GM04504 (cell line): ENCODE measurements at places on chromosomes 5 and 9.

DNA sequence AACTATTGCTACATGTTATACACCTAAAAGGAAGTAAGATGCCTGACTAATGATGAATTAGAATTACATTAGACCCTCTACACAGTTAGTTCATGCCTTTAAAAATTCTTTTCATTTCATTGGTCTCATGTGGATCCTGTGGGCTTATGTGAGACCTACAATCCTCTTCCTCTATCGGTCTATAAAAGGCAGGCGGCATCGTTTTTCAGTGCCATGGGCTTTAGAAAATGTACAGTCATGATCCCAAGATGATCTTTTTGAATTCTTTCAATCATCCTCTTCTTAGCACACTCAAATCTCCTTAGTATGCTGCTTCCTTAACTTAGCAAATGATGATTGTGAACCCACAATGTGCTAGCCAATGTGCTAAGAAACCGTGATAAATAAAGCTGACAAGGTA, 193.9 kb downstream of the ZNF608 start:
- DNase-seq: no peak

DNA sequence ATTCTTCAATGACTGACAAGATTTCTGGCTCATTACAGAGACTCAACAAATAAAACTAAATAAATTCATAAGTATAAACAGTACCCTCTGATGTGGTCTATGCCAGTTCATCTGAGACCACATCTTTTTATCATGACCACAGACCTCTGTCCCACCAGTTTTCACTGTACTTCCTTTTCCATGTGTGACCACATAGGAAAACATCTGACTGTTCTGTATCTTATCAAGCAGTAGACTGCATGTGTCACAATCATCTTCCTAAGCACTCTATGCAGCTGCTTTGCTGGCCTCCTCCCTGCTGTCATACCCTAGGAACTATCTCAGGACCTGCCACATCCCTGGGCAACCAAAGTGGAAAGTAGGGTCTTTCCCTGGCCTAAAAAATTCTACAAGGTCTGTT, 205.0 kb upstream of the ZNF462 start:
- no peak for DNase-seq

GRCh38 chr9:87122947-87123685, 175.8 kb upstream of the GAS1 start:
- DNase-seq: peak; percentile 64

- DNase-seq: no peak
These were observed 36.0 kb downstream of the PRDM6 start for GRCh38 chr5:123124859-123125595.

DNA sequence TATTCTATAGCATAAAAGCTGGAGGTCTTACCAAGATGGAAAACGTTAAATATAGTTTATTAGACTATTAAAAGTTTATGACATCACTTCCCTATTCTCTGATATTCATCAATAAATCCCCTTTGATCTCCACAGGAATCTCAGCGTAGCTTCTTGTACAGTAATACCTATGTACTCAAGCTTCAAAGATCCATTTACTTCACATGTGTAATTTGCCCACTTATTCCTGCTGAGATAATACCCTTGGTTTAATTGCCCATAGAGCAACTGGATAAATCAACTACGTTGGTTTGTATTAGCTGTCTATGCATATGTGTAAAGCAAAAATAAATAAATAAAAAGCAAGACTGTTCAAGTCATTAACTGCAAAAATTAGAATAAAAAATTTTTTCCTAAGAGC, 219.7 kb downstream of the EFNA5 start:
- no peak for DNase-seq

- DNase-seq: no peak
These were observed 146.3 kb upstream of the FSTL4 start for GRCh38 chr5:133758641-133759040.

DNA sequence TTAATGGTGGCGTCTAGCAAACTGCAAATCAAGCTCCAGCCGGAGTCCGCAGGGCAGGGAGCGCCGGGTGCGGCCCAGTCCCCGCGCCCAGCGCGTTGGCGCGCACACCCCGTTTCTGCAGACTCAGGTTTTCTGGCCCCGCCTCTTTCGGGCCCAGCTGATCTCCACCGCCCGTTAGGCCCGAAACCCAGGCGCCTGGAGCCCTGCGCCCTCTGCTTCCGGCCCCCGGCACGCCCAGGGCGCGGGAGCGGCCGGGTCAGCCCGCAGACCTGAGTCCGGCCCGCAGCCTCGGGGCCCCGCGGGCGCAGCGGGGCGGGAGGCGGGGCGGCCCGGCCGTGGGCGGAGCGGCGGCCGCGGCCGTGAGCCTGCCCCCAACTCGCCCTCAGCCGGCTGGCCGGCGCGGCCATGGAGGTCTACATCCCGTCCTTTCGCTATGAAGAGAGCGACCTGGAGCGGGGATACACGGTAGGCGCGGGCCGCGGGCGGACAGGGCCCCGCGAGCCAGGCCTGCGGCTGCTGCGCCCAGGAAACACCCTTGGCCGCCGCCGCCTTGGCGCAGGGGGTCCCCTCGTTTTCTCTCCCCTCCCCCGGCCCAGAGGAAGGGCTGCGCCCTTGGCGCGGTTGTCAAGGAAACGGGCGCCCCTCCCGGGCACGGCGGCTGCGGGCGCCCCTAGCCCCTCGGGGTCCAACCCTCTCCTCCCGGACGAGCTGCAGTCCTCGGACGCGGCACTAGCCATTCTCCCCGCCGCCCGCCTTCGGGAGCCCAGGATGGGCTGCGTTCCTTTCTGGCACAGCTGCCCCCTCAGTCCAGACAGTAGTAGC, at the start of gene SNX24:
TSS of gene SNX24 (plus strand) at position 385 of the 822 bp plus-strand sequence. CDS start at position 406, 21 bp downstream.
- DNase-seq: peak; percentile 39

DNA sequence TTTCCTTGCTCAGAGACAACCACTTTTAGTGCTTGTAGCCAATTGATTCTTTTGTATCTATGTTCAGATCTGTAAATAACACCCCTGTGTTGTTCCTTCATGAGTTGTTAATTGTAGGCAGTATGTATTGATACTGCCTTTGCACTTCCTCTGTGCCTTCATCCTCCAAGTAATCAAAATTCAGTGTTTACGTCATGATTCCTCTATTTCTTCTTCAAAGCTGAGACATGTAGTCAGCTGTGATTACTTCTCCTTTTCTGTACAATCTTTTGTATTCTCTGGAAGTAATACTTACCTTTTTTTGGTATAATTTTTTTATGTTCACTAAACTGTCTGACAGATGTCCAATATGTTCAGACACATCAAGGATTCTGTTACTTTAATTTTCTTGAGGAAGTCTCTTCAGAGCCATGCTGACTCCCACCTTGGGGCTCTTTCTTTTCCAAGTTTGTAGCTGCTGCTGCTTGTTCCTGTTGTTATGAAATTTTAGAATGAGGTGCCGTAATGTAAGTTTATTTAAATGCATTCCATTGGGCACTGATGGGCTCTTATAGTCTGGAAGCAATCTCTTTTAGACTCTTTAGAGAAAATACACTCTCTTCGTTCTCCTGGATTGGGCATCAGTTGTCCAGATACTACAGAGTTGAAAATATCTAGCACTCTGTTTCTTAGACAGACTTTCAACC, 30.5 kb upstream of the LRRC70 start:
- DNase-seq: no peak

GRCh38 chr5:109688630-109688969, 1.1 kb upstream of the MAN2A1 start:
- no peak for DNase-seq

GRCh38 chr9:37632479-37632878, 18.3 kb upstream of the FRMPD1 start:
- DNase-seq: no peak

GRCh38 chr5:7916171-7916804, 47.3 kb downstream of the MTRR start:
- DNase-seq: no peak

GRCh38 chr5:172885597-172886340, 51.7 kb downstream of the ERGIC1 start:
- DNase-seq: no peak

DNA sequence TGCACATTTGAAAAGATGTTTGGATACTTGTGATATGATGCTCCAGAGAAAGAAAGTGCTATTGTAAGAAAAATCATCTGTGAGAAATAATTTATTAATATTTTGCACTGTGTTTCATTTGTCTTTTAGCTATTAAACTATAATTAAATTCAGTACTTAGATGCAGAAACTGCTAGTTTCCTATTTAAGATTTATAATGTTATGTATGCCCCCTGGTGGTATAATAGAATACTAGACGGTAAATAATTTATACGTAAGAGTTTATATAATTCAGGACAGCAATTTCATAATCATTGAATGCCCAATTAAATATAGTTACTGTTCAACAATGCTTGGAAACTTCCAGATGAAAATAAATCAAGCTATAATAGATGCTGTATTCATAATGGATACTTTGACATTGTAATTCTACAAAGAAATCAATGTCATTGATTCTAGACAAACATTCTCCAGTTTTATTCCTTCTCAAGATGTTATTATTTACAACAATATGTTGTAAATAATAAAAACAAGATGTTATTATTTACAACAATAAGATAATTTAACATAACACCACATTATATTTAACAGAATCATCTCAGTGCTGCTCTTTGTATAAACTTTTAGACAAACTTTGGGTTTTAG, 101.0 kb downstream of the TMEM232 start:
- peak; percentile 15 for DNase-seq

- DNase-seq: no peak
These were observed 429.7 kb upstream of the KLF4 start for GRCh38 chr9:107919263-107919662.

DNA sequence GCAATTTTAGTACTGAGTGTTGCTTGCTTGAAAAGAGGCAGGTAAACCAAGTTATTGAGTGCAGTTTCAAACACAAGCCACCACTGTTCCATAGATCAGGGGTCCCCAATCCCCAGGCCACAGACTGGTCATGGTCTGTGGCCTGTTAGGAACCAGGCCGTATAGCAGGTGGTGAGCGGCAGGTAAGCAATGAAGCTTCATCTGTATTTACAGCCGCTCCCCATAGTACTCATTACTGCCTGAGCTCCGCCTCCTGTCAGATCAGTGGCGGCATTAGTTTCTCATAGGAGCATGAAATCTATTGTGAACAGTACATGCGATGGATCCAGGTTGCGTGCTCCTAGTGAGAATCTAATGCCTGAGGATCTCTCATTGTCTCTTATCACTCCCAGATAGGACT, 41.5 kb upstream of the ABL1 start:
- DNase-seq: no peak
